ENCODE measurements at places on chromosomes 7 and 10.
A peak's percentile ranks its signal among the peaks of the same experiment; 100 is the strongest.

DNA sequence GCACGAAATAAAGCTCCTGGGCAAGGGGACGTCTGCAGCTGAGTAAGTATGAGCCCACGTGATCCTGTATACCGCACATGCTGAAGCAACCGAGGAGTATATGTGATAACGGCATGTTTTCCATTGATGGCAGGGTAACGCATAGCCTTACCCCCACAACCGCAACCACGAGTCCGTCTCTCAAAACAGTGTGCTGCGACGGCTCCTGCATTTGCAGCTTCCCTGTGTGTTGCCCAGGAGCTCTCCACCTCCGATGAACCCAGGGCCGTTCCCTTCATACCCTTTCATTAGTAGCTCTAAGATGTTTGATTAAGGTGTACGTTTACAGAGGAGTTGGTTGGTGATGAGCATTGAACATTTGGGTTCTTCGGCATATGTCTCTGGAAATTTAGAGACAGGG lies 69.3 kb downstream of the MGMT start:
- DNase-seq, result no peak

GRCh38 chr7:133290041-133290440 lies 37.2 kb downstream of the EXOC4 start:
- DNase-seq, result no peak

DNA sequence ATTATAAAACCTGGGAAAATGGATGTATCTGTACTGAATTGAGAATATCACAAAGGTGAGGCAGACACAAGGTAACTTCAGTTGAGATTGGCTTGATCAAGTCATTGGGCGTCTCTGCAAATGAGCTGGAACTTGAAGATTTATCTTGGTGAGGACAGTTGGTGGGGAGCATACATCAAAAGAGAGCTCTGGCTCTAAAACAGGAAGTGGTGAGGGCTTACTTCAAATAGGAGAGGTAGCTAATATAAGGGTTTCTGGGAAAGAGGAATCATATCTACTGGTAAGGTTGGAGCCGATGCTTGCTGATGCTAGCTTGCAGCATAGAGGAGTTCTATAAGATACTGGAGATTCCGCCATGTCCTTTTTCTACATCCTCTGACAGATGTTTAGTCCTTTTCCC lies 39.9 kb upstream of the FGL2 start:
- DNase-seq, result no peak

GRCh38 chr7:146764458-146764857 lies 647.9 kb downstream of the CNTNAP2 start:
- DNase-seq, result no peak

DNA sequence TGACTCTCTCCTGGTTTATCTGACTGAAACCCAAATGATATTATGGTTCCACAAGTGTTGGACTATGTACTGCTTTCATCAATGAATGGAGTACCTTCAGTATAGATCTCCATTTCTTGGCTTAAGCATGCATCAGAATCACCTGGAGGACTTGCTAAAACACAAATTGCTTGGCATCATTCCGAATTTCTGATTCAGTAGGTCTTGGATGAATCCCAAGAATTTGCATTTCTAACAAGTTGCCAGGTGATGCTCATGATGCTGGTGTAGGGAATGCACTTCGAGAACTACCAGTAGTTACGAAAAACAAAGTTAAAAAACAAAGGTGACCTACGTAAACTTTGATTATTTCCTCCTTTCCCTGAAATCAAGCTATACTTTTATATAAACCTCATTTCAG lies 119.0 kb upstream of the FEZF1 start:
- DNase-seq, result no peak

DNA sequence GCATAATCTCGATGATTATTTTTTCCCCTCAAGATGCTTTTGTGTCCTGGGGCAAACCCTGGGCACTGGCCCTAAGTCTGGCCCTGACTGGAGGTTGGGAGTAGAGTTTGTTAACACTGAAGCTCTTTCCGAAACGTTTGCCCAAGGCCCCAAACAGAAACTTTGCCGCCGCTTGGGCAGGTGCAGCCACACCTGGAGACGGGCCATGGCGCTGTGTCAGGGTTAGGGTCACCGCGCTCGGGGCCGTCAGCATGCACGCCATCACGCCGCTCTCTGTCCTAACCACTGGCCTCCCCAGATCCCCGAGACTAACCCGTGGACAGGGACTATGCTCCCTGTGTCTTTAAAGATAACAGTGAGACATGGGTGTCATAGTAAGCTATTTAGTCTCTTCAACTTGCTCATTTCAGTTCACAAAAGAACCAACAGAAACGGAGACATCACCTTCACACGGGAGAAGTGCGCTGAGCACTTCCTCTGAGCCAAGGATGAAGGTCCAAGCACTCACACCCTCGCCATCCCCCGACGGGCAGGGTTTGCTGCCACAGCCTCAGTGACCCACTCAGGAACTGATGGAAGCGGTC lies 85.3 kb upstream of the DIP2C start:
- no peak for DNase-seq

DNA sequence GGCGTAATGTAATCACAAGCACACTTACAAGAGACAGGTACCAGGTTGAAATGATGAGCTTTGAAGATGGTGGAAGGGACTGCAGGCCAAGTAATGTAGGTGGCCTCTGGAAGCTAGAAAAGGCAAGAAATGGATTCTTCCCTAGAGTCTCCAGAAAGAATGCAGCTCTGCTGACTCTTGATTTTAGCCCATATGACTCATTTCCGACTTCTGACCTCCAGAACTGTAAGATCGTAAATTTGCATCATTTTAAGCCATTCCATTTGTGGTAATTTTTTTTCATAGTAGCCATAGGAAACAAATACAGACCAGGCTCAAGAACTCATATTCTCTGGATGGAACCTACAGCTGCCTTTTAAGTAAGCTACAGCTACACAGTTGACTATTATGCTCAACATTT lies 315.5 kb downstream of the MAGI2 start:
- peak; percentile 0 for DNase-seq

- no peak for DNase-seq
Observed at GRCh38 chr7:101399759-101400158, 37.1 kb downstream of the COL26A1 start.

DNA sequence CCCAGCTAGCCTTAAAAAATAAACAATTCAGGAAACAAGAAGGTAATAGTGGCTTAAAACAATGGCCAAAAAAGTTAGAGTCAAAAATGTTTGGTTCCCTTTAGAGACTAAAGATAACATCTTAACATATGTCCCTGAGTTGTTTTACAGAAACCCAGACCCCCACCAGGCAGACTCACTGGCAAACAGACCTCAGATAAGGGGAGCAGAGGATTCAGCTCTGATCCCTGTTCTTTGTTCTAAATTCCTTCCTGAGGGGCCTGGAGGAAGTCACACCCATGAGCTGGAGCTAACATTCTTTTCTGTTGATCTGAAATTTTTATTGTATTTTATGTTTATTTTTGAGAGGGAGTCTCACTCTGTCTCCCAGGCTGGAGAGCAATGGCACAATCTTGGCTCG lies 247.2 kb downstream of the USP6NL start:
- no peak for DNase-seq

DNA sequence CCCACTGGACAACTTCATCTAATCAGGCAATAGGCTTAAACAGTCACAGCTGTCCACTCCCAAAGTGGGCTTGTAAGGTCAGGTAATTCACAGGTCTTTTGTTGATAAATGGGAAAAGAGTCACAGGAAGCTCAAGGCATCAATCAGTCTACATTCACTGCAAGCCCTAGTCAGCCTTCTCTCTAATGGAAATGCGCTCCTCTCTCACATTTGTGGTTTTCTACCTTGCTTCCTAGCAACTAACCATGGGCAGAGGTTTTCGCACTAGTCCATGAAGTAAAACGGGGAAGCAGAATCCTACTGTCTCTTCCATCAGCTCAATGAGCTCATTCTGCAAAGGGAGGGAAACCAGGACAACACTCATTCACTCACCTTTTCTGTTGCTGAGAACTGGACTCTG lies 53.5 kb upstream of the APBB1IP start:
- peak; percentile 51 for DNase-seq

- no peak for DNase-seq
Observed at GRCh38 chr7:108003599-108003935, 606 bp upstream of the LAMB1 start.

DNA sequence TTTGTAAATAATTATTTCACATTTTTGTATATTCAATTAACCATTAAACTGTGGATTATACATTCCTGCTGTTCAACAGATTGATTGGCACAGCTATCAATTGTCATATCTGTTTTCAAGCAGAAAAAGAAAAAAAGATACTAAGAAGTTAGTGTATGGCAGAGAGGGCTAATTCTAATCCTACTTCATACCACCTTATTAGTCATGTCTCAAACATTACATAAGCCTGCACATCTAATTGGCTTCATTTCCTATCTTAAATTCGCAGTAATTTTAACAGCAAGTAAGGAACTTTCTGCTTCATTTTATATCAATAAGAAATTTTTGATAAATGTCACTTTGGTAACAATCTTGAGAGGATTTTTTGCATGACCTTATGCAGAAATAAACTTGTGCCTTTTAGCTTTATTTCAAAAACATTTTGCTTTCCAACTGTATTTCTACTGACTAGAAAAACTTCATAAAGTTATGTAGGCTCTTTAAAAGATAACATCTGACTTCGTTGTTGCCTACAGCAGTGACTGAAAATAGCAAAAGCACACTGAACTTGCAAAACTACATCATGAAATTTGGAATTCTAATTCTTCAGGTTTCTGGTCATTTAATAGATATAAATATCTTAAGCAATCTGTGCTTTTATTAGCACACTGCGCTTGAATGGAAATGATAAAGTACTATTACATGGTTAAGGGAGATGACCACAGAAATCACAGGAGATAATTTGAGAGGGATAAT lies 111.5 kb downstream of the SEMA3C start:
- DNase-seq, result no peak

DNA sequence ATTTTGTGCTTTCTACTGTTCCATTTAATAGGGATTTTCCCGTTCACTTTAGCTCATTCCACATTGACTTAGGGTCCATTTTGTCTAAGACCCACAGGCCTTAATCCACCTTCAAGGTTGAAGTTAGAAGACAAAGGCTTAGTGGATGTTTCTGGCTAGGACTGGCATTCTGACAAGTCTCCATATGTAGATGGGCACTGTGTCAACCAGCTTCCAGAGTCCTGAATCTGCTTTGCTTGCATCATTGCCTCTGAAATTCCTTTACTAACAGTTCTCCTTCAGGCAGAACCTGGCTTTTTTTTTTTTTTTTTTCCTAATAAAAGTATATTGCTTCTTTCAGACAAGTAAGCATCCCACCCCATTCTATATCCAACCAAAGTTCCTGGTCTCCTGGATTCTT lies 69.6 kb upstream of the PDCD4 start:
- DNase-seq, result no peak

DNA sequence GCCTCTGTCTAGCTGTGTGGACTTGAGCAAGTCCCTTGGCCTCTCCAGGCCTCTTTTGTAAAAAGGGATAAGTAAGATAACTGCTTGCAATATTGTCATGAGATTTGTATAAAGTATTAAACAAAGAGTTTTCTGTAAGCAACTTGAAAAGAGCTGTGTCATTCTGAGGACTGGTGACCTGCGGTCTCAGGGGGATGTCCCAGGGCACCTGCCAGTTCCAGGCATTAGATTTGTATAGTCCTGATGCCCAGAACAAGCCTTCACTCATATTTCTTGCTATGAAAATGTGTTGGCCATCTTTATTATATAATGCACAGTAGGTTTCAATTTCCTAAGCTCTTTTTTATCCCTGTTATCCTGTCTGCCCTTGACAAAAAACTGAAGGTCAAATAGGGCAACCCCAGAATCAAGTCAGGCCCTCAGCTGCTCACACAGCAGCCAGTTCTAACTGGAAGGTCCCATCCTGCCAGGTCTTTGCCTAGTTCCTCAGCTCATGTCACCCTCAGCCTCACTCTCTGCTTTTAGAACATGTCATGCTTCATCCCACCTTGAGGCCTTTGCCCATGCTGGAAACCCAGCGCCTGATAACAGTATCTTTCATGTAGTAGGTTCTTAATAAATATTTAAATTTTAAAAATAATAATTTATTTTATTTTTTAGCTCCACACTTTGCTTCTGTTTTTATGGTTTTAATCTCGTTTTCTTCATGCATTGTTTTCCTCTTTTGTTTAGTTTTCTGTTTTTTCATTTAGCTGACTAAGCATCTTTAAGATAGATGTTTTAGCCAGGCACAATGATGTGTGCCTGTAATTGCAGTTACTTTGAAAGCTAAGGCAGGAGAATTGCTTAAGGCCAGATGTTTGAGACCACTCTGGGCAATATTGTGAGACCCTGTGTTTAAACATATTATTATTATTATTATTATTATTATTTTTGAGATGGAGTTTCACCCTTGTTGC lies 87.5 kb upstream of the ZNF92 start:
- DNase-seq, result no peak

DNA sequence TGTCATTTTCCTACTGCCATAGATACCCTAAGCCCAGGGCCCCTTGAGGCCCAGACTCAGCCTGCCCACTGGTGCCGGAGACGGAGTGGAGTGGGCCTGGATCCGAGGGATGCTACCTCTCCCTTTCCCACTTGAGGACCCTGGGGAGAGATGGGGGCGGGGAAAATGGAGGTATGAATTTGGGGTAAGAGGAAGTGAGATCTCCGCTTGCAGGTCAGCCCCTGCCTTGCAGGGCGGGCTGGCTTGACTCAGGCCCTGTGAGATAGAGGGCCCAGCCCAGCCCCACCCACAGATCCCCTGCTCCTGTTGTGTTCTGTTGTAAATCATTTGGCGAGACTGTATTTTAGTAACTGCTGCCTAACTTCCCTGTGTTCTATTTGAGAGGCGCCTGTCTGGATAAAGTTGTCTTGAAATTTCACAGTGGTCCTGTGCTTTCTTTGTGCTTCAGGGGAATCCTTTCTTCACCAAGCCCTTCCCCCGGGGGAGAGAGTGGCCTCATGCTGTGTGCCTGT lies 13.2 kb downstream of the YKT6 start:
- DNase-seq, result peak; percentile 17

DNA sequence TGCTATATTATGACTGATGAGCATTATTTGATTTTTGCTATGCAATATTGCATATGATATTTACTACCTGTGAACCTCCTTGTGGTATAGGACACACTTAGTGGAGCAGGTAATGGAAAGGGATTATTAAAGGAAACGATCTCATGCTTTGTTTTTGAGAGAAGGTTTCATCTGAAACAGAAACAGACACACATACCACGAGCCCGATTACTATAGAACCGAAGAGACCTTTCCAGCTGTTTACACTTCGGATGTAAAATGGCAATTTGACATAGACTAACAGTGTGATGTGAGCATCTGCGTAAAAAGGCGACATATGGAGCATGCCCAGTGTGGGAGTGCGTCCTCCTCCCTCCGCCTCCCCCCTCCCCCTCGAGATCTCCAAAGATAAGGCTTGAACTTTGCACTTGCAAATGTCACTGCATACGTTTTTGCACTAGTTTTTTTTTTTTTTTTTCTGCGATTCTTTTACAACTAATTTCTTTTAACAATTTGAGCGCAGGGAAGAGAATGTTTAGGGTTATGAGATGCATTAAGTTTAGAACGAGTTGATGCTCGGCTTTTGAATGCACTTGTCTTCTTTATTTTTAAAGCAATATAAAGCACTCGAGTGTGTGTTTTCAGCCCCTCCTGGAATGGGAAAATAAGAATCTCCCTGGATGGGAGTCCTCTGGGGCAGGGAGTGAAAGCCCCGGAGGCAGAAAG lies 251.0 kb downstream of the NSUN6 start:
- DNase-seq, result peak; percentile 5

- peak; percentile 63 for DNase-seq
Observed at GRCh38 chr7:140390466-140391190, 7.7 kb downstream of the SLC37A3 start.
